ENCODE measurements at places on chromosomes 7 and 10.
A peak's percentile ranks its signal among the peaks of the same experiment; 100 is the strongest.

DNA sequence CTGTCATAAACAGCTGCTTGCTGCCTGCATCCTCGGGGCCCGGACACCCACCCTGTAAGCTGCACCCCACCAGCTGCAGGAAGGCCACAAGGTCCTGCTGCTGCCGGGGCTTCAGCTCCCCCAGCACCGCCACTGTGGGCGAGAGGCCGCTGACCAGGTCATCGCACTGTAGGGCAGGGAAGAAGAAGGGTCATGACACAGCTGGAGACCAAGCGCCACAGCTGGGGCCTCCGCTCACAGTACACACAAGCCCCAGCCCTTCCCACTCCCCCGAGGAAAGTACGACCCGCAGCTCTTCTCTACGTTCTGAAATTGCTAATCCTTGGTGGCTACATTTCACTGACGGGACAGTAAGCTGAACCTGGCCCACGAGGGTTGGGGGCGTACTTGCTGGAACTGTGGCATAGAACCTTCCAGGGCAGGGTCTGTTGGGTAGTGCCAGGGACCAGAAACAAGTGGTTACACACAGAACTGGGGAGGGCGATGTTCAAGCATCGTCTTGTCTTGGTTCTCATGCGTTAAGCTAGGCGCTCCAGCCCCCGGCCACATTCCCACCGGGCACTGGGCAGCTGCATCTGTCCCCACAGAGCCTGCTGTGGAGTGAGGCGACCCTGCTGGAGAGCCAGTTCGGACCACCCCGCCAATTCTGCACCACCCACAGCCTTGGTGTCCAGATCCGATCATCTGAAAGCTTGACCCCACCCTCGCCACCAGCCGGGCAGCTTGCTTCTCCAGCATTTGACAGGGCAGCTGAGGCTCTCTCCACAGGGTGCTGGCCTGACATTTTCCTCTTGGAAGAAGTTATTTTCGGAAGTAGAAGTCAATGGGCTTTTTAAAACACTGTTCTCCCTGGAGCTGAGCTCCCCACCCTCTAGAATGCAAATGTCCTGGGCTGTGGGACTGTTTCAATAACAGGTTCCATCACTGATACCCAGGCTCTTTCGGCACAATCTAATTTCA is 50.8 kb downstream of the GSDME start:
- no peak for DNase-seq

DNA sequence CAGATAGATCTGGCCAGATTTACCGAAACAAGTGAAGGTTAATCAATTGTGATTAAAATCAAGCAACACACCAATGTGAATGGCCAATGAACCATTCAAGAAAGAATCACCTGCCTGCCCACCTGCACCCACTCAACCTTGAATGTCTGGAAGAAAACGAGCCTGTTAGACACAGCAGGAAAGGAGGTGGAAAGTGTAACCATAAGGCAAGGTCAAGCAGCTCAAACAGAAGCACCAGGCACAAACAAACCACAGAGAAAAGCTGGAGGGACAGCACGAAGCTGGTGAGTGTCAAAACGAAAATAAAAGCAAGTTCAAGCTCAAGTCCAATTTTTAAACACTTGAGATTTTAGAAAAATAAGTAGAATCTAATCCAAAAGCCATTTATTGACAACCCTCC is 64.9 kb downstream of the STEAP1B start:
- DNase-seq = no peak

DNA sequence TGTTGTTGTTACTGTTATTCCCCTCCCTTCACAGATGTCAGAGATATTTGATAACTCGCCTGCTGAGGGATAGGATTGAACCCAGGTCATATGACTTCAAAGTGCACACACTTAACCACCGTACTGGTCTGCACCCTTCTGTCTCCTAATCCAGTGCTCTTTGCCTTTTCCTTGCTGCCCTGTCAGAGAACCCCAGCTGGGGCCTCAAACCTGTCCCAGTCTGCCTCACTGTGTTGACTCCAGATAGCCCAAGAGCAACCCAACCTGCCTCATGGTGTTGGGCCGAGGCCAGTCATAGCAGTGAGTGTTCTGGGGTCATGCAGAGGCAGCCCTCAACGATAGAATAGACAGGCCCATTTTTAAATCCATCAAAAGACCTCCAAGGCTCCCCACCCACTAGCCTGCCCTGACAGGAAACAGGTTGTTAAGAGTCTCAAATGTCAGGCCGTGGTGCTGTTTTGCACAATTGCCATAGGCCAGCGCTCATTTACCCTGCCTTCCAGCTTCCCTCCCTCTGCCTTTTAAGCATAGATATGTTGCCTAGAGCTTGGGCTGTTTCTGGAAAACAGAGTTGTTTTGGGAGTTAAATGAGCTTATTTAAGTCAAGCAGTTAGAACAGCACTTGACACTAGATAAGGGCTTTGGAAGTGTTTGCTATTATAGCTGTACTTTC is 37.0 kb upstream of the PDCD4 start:
- DNase-seq = no peak

DNA sequence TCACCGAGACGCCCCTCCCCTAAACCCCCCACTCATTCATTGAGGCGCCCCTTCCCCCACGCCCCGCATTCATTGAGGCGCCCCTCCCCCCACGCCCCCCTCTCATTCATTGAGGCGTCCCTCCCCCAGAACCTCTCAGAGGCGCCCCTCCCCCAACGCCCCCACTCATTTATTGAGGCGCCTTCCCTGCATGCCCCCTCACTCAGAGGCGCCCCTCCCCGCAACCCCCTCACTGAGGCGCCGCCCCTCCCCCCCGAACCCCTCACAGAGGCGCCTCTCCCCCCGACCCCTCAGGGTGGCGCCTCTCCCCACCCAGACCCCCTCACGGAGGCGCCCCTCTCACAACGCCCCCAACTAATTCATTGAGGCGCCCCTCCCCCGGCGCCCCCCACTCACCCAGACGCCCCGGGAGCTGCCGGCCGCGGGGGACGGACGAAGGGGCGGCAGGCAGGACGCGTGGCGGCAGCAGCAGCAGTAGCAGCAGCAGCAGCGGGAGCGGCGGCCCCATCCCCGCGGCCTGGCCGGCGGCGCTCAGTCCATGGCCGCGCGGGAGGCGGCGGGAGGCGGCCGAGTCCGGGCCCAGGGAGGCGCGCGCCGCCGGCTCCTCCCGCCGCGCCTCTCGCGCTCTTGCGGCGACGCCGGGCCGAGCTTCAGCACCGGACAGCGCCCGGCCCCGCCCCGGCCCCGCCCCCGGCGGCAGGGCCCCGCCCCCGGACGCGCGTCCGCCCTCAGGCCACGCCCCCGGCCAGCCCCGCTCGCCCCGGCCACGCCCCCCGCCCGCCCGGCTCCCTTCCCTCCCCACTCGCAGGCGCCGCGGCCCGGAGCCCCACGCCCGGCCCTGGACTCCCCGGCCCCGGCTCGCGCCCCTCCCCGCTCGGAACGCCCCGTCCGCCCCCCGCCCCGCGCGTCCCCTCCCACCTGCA is at the start of gene PTPRN2:
TSS of gene PTPRN2 (minus strand) at position 662 of the 923 bp plus-strand sequence.
- peak; percentile 59 for DNase-seq

DNA sequence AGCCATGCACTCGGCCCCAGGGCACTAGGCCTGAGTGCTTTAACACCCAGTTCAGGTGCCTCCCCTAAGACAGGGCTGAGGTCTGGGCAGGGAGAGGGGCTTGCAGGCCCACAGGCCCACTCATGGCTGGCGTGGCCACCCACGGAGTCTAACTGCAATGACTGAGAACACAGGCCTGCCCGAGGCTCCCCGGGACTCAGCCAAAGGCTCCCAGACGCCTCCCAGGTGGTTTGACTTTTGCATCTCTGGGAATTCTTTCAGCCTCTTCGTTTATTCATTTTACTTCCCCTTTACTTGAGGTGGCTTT is 37.3 kb downstream of the PTPRN2 start:
- no peak for DNase-seq

DNA sequence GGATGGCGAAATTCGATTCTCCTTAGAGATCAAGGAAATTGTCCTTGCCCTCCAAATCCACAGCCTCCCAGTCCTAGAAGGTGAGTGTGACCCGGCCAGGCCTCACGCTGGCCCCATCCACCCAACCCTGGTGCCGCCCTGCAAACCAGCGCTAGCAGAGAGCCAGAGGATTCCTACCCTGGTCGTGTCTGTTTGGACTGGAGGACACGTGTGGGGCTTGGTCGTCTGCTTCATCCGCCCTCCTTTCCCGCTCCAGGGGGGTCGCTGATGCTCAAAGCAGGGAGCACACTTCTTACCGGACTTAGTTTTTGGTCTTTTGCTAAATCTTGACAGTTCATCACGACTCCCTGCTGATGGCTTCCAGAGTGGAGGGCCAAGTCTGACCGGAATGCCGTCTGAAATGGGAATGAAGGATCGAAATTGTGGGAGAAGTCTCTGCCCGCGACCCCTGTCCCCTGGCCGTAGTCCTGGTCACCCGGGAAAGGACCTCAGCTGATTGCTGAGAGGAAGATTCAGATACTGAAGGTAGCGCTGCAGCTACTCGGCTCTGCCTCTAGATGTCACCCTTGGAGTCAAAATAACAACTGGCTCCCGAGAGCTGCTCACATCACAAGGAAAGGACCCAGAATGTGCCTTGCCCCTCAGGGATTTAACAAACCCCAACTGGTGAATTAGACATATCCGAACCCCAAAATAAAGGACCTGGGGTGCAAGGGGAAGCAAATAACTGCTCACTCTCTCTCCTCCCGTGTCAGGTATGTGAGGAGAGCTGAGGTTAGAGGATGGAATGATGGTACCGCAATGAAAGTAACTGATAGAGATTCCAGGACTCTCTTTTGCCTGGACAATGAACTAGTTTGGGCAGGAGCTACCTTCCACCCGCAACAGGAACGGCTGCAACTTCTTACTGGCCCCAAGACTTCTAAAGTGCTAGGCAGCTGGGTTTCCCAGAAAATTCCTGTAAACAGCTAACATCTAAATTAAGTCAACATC is 23.5 kb upstream of the ORC5 start:
- DNase-seq = peak; percentile 60
